ENCODE measurements at places on chromosomes 5 and 9.

GRCh38 chr5:90518661-90519060, 10.7 kb downstream of the LYSMD3 start:
- DNase-seq, result no peak

DNA sequence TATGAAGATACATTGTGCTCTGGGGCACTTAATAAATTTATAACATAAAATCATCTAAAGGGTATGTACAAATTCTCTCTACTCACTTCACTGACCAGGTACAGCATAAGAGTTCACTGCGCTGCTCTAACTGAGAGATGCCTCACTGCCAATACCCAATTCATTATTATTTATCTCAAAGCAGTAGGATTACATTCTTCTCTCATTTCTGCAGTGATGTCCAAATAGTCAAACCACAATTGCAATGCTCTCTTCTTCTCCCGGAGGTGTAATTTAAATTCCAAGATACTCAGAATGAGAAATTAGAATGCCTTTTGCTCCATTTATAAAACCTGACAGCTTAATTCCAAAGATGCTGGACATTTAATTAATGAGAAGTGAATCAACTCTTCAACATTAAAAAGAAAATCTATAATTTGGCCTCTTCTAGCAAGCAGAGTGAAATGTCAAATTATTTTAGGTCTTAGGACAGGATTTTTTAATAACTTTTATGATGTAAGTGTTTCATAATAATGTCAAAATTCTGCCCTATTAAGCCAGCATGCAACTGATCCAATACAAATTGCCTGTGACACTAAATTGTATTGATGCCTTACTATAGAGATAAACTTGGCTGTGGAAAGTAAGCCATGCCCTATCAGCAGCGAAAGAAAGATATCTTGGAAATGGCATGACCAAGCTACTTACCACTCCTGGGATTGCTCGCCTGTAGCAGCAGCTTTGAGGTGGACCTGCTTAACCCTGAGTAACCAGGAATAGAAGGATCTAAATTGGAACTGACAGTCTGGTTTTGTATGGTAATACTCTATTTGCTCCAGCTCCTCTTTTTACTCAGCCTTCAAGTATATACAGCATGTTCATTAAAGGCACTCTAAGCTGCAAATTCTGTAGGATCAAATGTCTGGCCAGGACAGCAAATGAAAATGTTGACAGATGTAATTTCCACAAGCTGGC, 374.2 kb upstream of the TYRP1 start:
- DNase-seq, result no peak

DNA sequence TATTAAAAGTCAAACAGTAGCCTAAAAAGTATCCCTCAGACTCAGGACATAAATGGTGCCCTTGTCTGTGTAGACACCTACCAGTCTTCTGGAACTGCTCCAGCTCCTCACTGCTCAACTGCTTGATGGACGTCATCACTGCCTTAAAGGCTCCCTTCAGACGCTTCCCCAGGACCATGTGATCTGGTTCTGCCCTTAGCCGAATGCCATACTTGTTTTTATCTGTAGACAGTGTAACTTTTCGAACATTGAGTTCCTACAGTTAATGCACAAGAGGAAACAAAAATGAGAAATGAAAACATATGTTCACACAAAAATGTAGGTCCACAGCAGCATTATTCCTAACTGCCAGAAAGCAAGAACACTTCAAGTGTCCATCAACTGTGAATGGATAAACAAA, 46.2 kb downstream of the IARS1 start:
- no peak for DNase-seq

DNA sequence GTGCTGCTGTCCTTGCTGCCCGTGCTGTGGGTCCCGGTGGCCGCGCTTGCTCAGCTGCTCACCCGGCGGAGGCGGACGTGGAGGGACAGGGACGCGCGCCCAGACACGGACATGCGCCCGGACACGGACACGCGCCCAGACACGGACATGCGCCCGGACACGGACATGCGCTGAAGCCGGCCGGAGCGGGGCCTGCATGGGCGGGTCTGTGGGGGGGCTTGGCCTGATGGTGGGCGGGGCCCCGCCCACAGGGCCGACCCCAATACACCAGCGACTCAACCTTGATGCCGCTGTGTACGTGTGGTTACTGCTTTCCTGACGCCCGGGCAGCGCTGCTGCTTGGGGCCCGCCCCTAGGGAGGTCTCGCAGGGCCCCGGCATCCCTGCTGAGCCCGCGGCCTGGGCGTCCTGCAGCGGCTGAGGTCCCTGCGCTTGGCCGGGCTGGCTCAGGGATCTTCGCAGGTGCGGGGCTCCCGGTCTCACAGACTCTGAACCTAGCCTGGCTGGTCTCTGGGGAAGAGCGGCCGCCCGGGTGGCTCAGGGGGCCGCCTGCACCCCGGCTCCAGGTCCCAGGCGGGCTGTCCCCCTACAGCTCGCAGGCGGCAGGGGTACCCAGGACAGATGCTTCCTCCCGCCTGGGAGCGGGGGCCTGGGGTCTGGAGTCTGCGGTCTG, 20.9 kb downstream of the SLC6A18 start:
- DNase-seq, result no peak

- no peak for DNase-seq
Measured at GRCh38 chr5:157747173-157747740, 3.7 kb downstream of the LSM11 start.

DNA sequence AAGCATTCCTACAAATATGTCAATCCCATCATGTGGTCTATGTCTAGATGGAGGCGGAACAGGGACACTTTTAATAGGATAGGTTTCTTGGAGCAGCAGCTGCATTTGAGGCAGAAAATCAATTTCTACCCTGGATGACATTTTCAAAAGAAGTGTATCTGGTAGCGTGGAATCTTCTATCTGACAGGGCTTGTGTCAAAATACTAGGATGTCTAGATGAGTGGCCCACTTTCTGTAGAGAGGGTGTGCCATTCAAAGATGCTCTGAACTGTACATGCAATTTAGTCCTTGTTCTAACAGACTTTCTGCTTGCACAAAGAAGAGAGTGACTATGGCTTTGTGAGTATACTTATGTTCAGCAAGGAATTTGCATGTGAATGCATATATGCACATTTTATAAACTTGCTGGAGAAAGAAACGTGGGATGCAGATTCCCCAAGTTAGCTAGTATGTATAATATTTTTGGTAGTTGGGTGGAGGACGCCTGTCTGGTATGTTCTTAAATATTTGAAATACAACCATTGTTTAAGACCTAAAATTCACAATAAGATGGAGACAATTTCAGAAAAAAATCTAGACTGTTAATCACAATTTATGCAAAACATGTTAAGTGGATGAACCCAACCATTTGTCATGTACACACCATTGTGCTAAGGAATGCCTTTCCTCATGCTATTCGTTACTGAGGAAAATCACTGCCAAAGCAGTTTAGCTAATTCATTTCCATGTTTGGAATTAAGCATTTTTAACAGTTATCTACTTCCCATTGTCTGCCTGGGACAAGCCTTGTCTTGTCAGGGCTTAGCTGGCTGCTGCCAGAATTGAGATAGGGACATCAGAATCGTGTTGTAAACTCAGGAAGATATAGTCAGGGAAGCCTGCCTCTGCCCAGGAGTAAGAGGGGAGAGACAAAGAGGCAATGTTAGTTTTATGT, 129.1 kb upstream of the MEF2C start:
- DNase-seq, result no peak

- no peak for DNase-seq
Measured at GRCh38 chr9:13127131-13127530, 152.4 kb downstream of the MPDZ start.

DNA sequence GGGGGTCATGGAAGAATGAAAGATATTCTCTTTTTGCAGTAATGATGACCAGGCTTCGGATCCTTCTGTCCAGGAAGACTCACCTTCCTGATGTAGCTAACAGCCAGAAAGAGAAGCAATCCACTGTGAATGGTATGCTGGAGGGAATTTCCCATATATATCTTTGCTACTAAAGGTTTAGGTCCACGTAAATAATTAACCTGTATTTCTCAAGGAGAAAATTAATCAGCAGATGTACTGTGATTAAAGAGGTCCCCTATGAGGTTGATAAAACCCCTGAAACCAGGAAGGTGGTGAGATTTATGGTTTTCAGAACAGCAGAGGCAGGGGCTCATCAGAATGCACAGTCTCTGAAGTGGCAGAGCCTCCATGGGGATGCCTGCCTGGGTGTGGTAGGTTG, 11.4 kb upstream of the RAB3C start:
- DNase-seq, result no peak

- no peak for DNase-seq
Measured at GRCh38 chr9:98974554-98974953, 30.8 kb downstream of the COL15A1 start.

- DNase-seq, result no peak
Measured at GRCh38 chr9:70535546-70536323, 121.3 kb upstream of the KLF9 start.

Data from caudate nucleus (tissue), 63 donors.